Brain (organoid and tissue), 16 donors: ENCODE measurements at places on chromosomes 16 and 17. TPM values are rescaled to one million over a fixed set of nuclear protein-coding genes. Genes with fewer than 3 reads are reported as not detected.

GRCh38 chr17:74192950-74193781 is 10.3 kb upstream of the RPL38 start:
- no peak for DNase-seq

DNA sequence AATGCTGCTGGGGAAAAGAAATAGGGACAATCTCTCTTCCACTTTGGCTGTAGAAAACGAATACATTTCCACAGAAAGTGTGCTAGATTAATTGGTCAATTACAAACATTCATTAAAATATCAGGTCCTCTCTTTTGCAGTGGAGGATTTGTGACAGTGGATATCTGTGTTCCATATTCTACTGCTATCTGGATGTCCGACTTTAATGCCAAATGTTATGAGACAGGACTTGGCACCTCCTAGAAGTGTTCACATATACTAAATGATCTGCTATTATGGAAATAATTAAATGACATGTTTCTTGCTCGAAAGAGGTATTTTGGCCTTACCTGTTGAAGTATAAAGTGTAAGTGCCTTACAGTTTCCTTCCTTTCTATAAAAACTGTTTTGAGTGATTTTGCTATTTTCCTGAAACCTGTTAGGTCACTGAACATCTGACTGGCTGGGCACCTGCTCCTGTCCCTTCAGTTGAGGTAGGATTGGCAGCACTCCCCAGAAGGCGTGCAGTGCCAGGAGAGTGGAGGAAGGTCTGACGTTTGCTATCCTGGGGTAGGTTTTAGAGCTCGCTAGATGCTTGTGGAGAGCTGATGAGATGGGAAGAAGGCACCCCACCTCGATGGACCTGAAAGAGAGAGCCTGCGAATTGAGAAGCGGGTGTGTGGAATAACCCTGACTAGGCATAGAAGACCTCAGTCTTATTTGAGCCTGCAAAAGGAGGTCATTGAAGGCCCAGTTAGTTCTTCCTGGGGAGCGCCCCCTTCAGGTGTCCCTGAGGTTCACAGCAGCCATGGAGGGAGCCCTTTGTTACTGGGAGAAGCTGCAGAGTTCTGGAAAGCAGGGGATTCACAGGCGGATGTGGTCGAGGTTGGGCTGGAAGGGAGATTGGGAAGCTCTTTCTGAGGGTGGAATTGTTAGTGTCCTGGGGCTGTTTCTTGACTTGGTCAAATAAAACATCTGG is 159.4 kb upstream of the ZNF267 start:
- peak; percentile 2 for DNase-seq

DNA sequence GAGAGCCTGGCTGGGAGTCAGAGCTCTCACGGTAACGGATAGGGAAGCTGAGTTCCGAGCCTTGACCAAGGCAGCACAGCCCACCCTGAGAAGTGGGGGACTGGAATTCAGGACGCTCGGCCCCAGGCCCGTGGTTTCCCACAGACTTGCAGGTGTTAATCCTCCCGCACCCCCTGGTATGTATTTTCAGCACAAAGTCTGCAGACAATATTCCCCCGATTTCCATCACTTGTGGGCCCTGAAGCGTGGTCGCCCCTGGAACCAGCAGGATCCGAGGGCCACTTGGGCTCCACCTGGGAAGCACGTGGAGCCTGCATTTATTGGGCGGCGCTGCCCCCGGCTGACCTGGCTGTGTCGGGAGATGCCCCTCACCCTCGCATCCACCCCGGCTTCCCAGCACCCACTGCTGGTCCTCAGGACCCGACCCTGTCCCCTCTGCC is 60.2 kb downstream of the WSB1 start:
- no peak for DNase-seq

DNA sequence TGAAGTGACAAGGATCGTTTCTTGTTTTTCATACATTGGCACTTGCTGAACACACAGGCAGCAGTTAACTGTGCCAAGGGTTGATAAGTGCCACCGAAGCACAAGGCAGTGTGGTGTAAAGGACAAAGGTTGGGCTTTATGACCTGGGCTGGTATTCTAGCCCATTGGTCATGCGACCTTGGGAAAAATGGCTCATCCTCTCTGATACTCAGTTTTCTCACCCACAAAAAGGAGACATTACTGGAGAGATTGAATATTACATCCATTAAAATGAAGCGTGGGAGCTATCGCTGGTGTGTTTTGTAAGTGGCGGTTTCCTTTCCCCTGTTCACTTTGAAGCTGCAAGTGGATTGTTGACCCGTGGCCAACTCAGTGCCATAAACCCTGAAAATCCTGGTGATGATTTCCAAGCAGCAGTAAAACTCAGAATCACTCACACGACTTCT is 216.9 kb downstream of the HAPSTR1 start:
- DNase-seq: peak; percentile 13

GRCh38 chr16:83343935-83344366 is 463.8 kb upstream of the HSBP1 start:
- no peak for DNase-seq

DNA sequence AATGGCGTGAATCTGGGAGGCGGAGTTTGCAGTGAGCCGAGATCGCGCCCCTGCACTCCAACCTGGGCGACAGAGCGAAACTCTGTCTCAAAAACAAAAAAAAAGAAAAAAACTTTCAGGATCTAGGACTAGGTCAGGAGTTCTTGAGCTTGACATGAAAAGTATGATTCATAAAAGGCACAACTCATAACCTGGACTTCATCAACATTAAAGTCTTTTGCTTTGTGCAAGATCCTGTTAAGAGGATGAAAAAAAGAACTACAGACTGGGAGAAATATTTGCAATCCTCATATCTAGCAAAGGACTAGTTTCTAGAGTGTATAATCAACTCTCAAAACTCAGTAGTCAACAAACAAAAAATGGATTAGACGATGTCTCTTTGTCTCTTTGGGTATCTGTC is 40.0 kb downstream of the TBC1D16 start:
- no peak for DNase-seq

- DNase-seq: no peak
Measured at GRCh38 chr17:72223866-72224291, 103.1 kb downstream of the SOX9 start.

GRCh38 chr17:3802461-3803307 is 1.7 kb upstream of the ITGAE start:
- DNase-seq: no peak

- DNase-seq: no peak
Measured at GRCh38 chr16:56477096-56477878, 25.9 kb downstream of the OGFOD1 start.

DNA sequence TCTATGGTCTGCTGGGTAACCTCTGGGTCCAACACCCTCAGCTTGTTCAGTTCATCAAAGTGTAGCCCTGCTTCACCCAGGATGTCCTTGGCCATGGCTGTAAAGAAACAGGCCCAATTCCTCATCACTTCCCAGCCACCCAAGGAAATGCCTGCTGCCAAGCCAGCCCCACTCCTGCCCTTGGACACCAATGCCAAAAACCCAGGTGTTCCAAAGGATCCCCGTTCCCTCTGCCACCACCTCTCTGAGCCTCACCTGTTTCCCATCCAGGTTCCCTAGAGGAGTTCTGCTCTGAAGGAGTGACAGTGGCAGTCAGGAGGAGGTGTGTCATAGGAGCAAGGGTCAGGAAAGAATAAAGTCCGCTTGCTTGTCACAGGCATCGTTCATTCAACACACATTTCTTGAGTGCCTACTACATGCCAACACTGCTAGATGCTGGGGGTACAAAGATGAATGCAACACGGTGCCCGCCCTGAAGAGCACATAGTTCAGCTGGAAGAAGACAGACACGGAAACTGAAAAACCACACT is 3.3 kb downstream of the IFT20 start:
- no peak for DNase-seq

DNA sequence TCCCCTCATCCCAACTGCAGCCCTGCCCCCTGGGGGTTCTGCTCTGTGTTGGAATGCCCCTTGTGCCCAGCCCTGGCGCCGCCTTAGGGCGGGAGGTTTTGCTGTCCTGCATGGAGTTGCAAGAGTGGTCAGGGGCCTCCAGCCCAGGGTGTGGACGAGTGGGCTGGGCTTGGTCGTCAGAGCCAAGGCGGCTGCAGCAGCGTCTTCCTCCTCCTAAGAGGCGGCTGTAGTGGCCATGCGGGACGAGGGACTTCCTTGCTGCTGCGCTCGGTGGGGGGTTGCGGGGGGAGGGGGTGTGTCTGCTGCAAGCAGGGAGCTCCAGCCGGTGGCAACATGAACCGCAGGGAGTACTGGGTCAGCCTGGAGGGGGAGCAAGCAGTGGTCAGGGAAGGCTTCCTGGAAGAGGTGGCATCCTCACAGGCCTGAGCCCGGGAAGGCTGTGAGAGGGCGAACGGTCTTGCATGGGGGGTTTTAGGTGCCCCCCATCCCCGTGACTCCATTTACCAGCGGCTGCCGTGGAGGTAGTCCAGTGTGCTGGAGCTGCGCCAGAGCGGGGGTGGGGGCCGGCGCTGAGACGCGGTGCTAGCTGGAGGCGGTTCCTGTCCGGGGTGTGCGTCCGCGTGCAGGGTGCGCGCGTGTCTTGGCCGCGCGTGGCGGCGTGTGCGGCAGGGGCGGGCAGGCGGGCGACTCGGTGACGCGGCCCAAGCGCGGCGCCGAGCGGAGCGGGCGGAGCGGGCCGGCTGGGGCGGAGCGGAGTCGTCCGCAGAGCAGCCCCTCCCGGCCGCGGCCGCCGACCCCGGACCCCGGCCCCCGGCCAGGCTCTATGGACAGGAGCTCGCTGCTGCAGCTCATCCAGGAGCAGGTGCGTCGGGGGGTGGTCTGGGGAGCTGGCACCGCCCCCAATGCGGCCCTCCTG is at the start of gene RHBDL1:
RHBDL1 (plus strand) TSS at position 704 of the 916 bp plus-strand sequence; CDS start at position 824, 120 bp downstream.
- peak; percentile 48 for DNase-seq

DNA sequence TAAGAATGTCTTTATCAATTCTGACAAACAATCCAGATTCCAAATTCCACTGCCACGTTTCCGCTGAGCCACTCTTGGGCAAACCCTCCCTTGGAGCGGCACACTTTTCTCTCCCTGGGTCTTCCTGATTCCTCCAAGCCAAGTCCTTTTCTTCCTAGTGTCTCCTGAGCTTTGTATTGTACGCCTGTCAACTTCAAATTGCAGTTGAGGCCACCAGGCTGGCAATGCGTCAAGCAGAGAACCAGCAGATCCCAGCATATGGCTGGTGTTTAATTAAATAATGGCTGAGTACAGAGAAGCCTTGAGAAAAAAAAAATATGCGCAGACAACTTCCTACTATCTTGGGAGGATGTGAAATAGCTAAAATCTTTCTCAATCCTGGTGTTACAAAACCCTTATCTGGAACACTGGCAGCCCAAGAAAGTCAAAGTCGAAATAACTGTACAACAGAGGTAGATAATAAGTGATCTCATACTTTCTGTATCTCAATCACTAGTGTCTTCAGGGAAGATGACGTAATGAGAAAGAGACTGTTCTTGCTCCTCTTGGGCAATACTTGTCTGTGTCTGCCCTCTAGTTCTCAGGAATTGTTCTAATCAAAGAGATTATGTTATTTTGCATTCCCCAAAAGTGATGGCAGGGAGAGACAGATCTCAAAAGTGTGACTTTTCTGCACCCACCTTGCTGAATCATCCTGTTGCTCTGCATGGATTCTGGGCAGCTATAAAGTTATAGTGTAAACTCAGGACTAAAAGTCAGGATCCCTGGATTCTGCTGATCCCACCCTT is 15.0 kb downstream of the SMIM36 start:
- DNase-seq: peak; percentile 39

DNA sequence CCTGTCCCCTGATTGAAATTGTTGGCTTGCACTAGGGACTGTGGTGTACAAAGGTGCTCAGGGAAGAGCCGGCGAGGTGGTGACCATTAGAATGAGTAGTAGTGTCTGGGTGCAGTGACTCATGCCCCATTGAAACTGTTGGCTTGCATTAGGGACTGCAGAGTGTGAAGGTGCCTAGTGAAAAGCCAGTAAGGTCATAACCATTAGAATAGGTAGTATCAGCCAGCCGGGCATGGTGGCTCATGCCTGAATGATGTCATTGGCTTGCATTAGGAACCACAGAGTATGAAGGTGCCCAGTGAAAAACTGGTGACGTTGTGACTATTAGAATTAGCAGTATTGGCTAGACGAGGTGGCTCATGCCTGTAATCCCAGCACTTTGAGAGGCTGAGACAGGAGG is 78.9 kb downstream of the ABCC6 start:
- no peak for DNase-seq

ZG16B gene
- not detected for polyA plus RNA-seq

RNU2-1 gene
- not detected for polyA plus RNA-seq

GRCh38 chr17:50218771-50219315 is 17.4 kb upstream of the COL1A1 start:
- no peak for DNase-seq

- DNase-seq: no peak
Measured at GRCh38 chr17:6101706-6102105, 31.5 kb downstream of the WSCD1 start.

C16orf92 gene
- not detected for polyA plus RNA-seq

GRCh38 chr17:74875155-74875976 is 2.6 kb upstream of the FDXR start:
- no peak for DNase-seq

DNA sequence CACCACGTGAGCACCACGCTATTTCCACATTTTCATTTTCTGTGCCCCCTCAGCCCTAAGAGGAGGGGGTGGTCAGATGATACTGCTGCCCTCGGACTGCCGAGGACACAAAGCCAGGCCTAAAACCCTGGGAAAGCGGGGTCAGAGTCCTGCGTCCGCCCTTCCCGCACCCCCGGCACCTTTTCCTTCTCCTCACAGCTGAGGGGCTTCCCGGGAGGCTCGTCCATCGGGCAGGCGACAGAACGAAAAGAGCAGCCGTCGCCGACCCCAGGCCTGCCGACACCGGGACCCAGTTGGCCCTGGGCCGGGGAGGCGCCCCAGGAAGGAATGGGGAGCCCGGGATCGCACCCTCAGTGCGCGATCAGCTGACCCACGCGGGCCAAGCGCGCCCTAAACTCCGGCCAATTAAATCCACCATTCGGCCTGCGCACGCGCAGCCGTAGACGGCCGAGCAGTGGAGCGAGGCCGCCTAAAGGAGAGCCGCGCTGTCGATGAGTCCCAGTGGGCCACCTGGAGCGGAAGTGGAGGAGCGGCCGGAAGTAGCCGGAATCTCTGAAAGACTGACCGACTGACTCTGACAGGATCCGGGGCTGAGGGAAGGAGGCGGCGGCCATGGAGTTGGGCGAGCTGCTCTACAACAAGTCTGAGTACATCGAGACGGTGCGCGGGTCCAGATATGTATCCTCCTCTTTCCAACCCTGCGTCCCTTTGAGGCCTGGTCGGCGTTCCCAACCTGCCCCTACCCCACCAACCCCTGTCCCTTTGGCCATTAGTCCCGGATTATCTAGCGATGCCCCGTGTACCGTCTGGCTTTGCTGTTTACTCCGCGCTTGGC is at the start of the genes DCTN5 and PALB2:
DCTN5 (plus strand) TSS at position 536 of the 835 bp plus-strand sequence; CDS start at position 613, 77 bp downstream.
PALB2 (minus strand) TSS at position 380 of the 835 bp plus-strand sequence; CDS start at position 227, 153 bp downstream.
- DNase-seq: peak; percentile 97

DNA sequence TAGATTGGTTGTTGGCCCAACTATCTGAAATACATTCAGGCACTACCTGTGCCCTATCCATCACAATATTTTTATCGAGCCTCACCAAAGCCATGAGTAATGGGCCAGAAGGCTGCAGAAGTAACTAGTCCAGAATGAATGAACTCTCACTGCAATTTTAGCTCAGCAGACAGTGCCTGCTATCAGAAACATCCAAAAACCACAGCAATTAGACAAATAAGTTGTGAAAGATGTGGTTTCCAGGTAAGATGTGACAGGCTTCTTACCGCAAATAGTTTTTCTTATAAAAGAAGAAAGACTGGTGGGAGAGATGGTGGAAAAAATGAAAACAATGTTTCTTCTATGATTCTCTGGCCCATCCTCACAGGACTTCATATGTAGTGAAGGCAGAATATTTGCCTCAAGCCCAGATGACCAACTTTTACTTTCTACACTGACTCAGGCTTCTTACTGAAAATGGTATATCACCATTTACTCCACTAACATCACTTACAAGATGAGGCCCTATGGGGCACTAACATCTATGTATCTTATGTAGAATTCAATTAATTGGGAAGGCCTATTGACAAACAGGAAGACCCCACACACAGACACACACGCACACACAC is 9.8 kb upstream of the RFFL start:
- no peak for DNase-seq
